ENCODE measurements at places on chromosomes 5 and 9. TPM values are rescaled to one million over a fixed set of nuclear protein-coding genes. Genes with fewer than 3 reads are reported as not detected.

DNA sequence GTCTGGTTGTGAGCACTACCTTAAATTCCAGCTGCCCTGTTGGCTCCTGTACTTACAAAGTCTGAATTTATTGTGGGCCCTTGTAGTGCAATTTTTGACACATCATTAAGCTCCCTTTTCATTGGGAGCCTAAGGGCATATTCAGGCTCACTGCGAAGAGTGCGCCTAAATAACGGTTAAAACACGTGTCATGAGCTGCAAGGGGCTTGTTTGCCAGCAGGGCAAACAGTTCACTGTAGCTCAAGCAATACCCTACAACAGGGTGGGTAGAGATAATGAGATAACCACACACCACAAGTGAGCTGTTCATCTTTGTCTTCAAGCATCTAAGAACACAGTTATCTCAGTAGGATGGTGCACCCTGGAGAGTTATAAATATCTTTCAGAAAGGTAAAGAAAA is 214.2 kb downstream of the SLF1 start:
- H3K36me3 ChIP-seq, result no peaks in the 10 kb centered on the region
- H3K27me3 ChIP-seq, result peaks cover 7% of the 10 kb centered on the region
- peaks cover 16% of the 10 kb centered on the region for H3K4me1 ChIP-seq
- H3K4me3 ChIP-seq, result no peak overlapping the region
- no peak overlapping the region for H3K27ac ChIP-seq

FCN2 gene
- total RNA-seq, result not detected

- no peaks in the 10 kb centered on the region for H3K4me1 ChIP-seq
- DNase-seq, result no peak
- no peaks in the 10 kb centered on the region for H3K36me3 ChIP-seq
- peaks cover 6% of the 10 kb centered on the region for H3K27me3 ChIP-seq
- no peak overlapping the region for H3K4me3 ChIP-seq
Measured at GRCh38 chr9:84903963-84904362, 234.4 kb downstream of the NTRK2 start.

NMUR2 gene
- total RNA-seq, result not detected

SELENOP gene
- total RNA-seq, result not detected

GPRIN1 gene
- 3.1 TPM for total RNA-seq

DNA sequence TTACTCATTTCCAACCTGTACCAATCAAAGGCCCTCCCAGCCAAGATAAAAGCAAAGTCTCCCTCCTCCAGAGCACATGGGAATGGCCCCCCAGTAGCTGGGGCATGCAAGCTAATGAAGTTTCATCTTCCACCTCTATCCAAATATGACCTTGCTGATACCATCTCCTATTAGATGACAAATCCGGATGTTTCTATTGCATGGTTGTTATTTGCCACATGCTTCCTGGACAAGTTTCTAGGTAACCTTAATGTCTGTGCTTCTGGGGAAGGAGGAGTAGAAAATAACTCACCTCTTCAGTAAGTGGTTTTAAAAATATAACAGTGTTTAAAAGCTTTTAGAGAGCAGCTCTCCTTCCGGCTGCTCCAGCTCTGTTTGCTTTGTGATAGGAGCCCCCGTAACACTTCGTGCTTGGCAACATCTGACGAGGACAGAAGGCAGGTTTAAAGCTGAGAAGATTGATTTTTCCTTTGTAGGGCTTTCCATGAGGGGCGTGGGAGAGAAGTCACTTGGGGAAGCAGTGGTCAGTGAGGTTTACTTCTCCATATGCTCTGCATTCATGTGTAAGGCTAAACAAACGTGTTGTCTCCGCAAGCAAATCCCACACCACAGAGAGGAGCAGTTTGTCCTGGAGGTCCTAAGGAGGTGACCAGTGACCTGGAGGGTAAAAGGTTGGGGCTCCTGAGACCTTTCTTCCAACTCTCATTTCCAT is 40.3 kb upstream of the GLRX start:
- H3K4me1 ChIP-seq, result peaks cover 70% of the 10 kb centered on the region
- H3K27me3 ChIP-seq, result no peaks in the 10 kb centered on the region
- peak overlapping the region; percentile 65 for H3K27ac ChIP-seq
- H3K36me3 ChIP-seq, result peaks cover 3% of the 10 kb centered on the region
- peak overlapping the region; percentile 32 for H3K4me3 ChIP-seq
- no peak for DNase-seq

GRCh38 chr9:133509179-133510083 is 15.3 kb downstream of the MYMK start:
- no peaks in the 10 kb centered on the region for H3K27me3 ChIP-seq
- H3K4me3 ChIP-seq, result no peak overlapping the region
- no peaks in the 10 kb centered on the region for H3K36me3 ChIP-seq

ESM1 gene
- not detected for total RNA-seq

GRCh38 chr5:44935871-44936270 is 127.1 kb downstream of the MRPS30 start:
- H3K4me3 ChIP-seq, result no peak overlapping the region
- DNase-seq, result no peak
- H3K4me1 ChIP-seq, result peaks cover 9% of the 10 kb centered on the region
- no peaks in the 10 kb centered on the region for H3K36me3 ChIP-seq
- H3K27ac ChIP-seq, result no peak overlapping the region

PCDHB5 gene
- total RNA-seq, result not detected

DNA sequence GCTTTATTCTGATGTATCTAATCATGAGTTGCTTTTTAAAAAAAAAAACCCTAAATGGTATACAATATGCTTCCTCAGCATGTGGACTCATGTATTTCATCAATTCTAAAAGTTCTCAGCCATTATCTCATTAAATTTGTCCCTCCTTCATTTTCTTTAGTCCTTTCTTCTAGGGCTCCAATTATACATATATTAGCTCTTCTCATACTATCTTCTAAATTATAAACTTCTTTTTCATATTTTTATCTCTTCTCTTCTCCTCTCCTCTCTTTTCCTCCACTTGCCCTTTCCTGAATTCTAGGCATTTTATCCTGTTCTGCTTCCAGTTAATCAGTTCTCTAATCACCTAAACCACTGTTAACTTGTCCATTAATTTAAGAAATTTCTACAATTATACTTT is 55.0 kb upstream of the IL33 start:
- no peak overlapping the region for H3K4me3 ChIP-seq
- H3K4me1 ChIP-seq, result no peaks in the 10 kb centered on the region
- H3K27me3 ChIP-seq, result peaks cover 4% of the 10 kb centered on the region
- no peak for DNase-seq

GRCh38 chr9:69016191-69017096 is 2.5 kb upstream of the PRKACG start:
- no peak overlapping the region for H3K27ac ChIP-seq
- no peak overlapping the region for H3K4me3 ChIP-seq
- H3K4me1 ChIP-seq, result peaks cover 39% of the 10 kb centered on the region
- no peak for DNase-seq
- peaks cover 2% of the 10 kb centered on the region for H3K36me3 ChIP-seq
